ENCODE measurements at places on chromosomes 12 and 14.
A peak's percentile ranks its signal among the peaks of the same experiment; 100 is the strongest.

DNA sequence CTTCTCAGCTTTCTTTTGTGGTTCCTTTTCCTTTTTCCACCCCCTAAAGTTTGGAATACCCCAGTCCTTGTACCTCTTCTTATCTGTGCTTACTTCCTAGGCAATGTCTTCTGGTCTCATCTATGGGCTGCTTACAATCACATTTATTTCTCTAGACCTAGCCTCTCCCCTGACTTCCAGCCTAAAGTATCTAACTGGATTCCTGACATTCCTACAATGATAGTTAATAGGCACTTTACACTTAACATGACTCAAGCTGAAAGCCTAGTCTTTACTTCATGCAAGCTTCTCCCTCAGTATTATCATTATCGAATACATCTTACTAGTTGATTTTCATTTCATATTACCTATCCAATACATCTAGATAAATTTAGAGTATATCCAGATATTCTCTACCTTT lies 21.2 kb downstream of the CLECL1 start:
- no peaks in the 10 kb centered on the region for H3K4me1 ChIP-seq
- no peak for DNase-seq
- H3K4me3 ChIP-seq = no peak overlapping the region
- H3K27ac ChIP-seq = no peak overlapping the region

DNA sequence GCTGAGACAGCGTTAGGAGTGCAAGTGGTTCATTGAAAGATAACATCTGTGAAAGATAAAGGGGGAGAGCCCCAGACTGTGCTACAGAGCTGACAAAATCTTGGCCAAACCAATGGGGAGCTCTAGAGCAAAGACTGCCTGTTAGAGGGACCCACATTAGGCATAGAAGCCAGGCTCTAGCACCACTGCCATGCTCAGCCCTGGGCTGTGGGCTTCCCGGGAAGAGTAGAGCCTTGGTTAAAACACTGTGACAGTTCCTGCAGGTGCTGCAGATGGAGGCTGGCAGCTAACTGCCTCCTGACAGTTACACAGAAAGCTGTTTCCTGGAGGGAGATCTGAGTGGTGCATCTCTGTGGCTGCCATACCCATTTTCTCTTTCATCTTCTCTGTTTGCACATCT lies 23.0 kb downstream of the TSHR start:
- H3K4me3 ChIP-seq = no peak overlapping the region
- DNase-seq = no peak
- H3K27me3 ChIP-seq = no peaks in the 10 kb centered on the region
- H3K4me1 ChIP-seq = no peaks in the 10 kb centered on the region
- H3K36me3 ChIP-seq = no peaks in the 10 kb centered on the region
- H3K27ac ChIP-seq = no peak overlapping the region

DNA sequence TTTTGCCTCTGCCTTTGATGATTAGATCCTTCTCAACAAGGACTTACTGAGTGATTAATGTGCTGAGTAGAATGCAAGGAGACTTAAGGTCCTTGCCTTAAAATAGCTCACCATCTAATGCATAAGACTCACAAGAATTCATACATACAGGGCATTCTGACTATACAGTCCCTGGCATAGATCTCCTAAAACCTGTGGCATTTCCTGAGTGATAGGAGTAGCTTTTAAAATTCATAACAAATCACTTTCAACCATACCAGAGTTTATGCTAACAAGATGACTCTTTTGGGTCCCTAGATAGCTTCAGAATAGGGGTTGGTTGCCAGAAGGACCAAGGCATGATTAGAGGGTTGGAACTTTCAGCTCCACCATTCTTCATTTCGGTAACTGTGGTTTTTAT lies 48.8 kb downstream of the STXBP6 start:
- H3K4me1 ChIP-seq = no peaks in the 10 kb centered on the region
- H3K27me3 ChIP-seq = no peaks in the 10 kb centered on the region
- no peak overlapping the region for H3K27ac ChIP-seq
- no peak for DNase-seq
- H3K36me3 ChIP-seq = no peaks in the 10 kb centered on the region

DNA sequence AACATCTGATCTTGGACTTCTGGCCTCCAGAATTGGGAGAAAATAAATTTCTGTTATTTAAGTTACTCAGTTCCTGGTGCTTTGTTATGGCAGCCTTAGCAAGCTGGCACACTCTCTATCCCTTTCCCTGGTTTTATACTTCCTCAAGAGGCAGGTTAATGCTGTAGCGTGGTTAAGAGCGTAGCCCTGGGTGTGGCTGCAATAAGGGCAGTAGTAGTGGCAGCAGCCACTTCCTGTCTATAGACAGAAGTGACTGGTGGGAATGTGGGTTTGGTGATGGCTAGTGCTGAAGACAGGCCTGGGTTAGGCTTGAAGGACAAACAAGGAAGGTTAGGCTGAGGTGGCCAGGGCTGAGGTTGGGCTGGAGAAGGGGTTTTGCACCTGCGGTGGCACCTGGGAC lies 3.6 kb upstream of the LGALS3 start:
- H3K4me1 ChIP-seq = peaks cover 31% of the 10 kb centered on the region
- no peak overlapping the region for H3K27ac ChIP-seq
- H3K27me3 ChIP-seq = no peaks in the 10 kb centered on the region
- no peak overlapping the region for H3K4me3 ChIP-seq

GRCh38 chr12:92639017-92639416 lies 63.8 kb upstream of the PLEKHG7 start:
- no peak overlapping the region for H3K4me3 ChIP-seq
- DNase-seq = no peak
- H3K36me3 ChIP-seq = no peaks in the 10 kb centered on the region
- H3K27ac ChIP-seq = no peak overlapping the region
- H3K4me1 ChIP-seq = no peaks in the 10 kb centered on the region

GRCh38 chr12:114815026-114815795 lies 131.2 kb upstream of the TBX3 start:
- no peaks in the 10 kb centered on the region for H3K27me3 ChIP-seq
- DNase-seq = no peak
- H3K4me1 ChIP-seq = peaks cover 6% of the 10 kb centered on the region
- no peak overlapping the region for H3K4me3 ChIP-seq
- H3K27ac ChIP-seq = no peak overlapping the region
- no peaks in the 10 kb centered on the region for H3K36me3 ChIP-seq

DNA sequence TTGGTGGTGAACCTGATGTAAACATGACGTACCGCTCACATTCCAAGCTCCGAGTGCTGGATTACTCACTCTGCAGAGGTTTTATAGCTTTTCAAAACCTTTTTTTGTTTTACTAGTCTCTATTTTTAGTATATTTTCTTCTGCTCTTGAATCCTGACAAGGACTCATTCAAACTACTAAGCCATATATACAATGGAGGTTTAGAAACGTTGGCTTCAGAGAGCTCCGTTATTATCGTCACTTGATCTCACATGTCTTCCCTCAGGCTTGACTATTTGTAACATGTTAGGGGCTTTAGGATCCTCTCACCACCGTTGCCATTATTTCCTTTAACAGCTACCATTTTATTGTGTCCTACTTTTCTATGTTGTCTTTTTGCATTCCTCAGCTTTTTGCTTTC lies 1321.5 kb upstream of the FLRT2 start:
- no peaks in the 10 kb centered on the region for H3K36me3 ChIP-seq
- H3K4me1 ChIP-seq = no peaks in the 10 kb centered on the region
- DNase-seq = no peak
- H3K4me3 ChIP-seq = no peak overlapping the region

- no peak for DNase-seq
- H3K27ac ChIP-seq = no peak overlapping the region
- H3K36me3 ChIP-seq = no peaks in the 10 kb centered on the region
These were observed 287.7 kb upstream of the RTL1 start for GRCh38 chr14:101191101-101191720.

- DNase-seq = no peak
- no peak overlapping the region for H3K27ac ChIP-seq
- no peak overlapping the region for H3K4me3 ChIP-seq
- no peaks in the 10 kb centered on the region for H3K36me3 ChIP-seq
- no peaks in the 10 kb centered on the region for H3K27me3 ChIP-seq
These were observed 73.2 kb downstream of the FERMT2 start for GRCh38 chr14:52877628-52878027.

DNA sequence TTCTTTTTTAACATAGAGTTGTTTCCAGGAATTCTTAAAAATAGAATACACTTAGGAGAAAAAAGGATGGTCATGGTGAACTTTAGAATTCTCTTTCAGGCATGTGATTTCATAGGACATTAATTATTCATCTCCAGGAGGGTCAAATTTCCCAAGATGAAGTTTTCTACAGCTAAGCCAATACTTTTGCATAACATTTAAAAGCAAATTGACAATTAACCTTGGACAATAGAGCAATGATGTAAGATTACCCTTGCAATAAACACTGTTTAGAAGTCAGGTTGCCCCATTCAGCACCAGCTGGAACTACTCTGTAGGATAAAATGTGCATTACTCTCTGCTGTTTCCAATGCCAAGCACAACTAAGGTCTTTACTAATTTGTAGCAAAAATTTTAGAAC lies 49.5 kb downstream of the SIX1 start:
- no peak overlapping the region for H3K27ac ChIP-seq
- no peak for DNase-seq
- no peak overlapping the region for H3K4me3 ChIP-seq
- no peaks in the 10 kb centered on the region for H3K27me3 ChIP-seq

GRCh38 chr12:50112456-50113218 lies 601 bp downstream of the COX14 start:
- no peaks in the 10 kb centered on the region for H3K27me3 ChIP-seq
- H3K4me3 ChIP-seq = peak overlapping the region; percentile 88
- DNase-seq = peak; percentile 53
- no peaks in the 10 kb centered on the region for H3K36me3 ChIP-seq

GRCh38 chr14:105060751-105061427 lies 4.3 kb downstream of the GPR132 start:
- no peaks in the 10 kb centered on the region for H3K36me3 ChIP-seq
- H3K4me3 ChIP-seq = no peak overlapping the region
- H3K4me1 ChIP-seq = no peaks in the 10 kb centered on the region
- DNase-seq = no peak
- no peak overlapping the region for H3K27ac ChIP-seq
- no peaks in the 10 kb centered on the region for H3K27me3 ChIP-seq

- no peaks in the 10 kb centered on the region for H3K4me1 ChIP-seq
- H3K4me3 ChIP-seq = no peak overlapping the region
- no peak for DNase-seq
- no peaks in the 10 kb centered on the region for H3K27me3 ChIP-seq
These were observed 638.5 kb upstream of the FLRT2 start for GRCh38 chr14:84891404-84891803.

DNA sequence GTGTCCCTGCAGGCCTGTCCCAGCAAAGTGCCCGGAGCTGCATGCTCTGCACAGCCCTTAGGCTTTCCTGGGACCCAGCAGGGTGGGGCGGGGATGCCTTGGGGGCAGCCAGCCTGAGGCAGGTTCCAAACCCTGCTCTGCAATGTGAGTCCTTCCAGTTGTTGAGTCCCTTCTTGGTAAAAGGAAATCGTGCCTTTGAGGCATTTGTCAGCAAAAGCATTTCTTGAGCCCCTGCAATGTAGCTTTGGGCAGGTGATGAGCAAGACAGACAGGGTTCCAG lies 38.1 kb upstream of the TRAF3 start:
- H3K4me1 ChIP-seq = no peaks in the 10 kb centered on the region
- no peak overlapping the region for H3K27ac ChIP-seq
- H3K4me3 ChIP-seq = no peak overlapping the region
- no peaks in the 10 kb centered on the region for H3K36me3 ChIP-seq
- no peak for DNase-seq

- no peaks in the 10 kb centered on the region for H3K4me1 ChIP-seq
- no peak for DNase-seq
- no peaks in the 10 kb centered on the region for H3K36me3 ChIP-seq
- H3K27ac ChIP-seq = no peak overlapping the region
These were observed 35.0 kb upstream of the BEGAIN start for GRCh38 chr14:100622224-100622623.

GRCh38 chr14:56805992-56806727 lies 4.1 kb downstream of the OTX2 start:
- H3K4me1 ChIP-seq = peaks cover 4% of the 10 kb centered on the region
- H3K27ac ChIP-seq = no peak overlapping the region
- no peak for DNase-seq
- no peaks in the 10 kb centered on the region for H3K27me3 ChIP-seq
- no peak overlapping the region for H3K4me3 ChIP-seq

- H3K27ac ChIP-seq = no peak overlapping the region
- DNase-seq = no peak
- no peaks in the 10 kb centered on the region for H3K27me3 ChIP-seq
- H3K4me3 ChIP-seq = no peak overlapping the region
- no peaks in the 10 kb centered on the region for H3K36me3 ChIP-seq
These were observed 46.9 kb downstream of the PHLDA1 start for GRCh38 chr12:75984577-75985182.

DNA sequence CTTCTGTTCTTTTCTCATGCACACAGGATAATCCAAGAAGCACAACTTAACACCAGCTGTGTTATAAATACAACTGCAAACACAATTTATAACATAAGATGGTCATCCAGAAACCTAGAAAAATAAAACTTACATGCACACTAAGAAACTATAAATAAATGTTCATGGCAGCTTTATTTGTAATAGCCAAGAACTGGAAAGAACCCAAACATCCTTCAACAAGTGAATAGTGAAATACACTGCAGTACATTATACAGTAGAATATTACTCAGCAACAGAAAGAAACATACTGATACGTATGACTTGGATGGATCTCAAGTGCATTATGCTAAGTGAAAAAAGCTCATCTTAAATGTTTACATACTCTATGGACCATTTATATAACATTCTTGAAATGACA lies 132.7 kb downstream of the SPTSSA start:
- no peaks in the 10 kb centered on the region for H3K27me3 ChIP-seq
- no peak overlapping the region for H3K4me3 ChIP-seq
- H3K36me3 ChIP-seq = no peaks in the 10 kb centered on the region
- no peak for DNase-seq

DNA sequence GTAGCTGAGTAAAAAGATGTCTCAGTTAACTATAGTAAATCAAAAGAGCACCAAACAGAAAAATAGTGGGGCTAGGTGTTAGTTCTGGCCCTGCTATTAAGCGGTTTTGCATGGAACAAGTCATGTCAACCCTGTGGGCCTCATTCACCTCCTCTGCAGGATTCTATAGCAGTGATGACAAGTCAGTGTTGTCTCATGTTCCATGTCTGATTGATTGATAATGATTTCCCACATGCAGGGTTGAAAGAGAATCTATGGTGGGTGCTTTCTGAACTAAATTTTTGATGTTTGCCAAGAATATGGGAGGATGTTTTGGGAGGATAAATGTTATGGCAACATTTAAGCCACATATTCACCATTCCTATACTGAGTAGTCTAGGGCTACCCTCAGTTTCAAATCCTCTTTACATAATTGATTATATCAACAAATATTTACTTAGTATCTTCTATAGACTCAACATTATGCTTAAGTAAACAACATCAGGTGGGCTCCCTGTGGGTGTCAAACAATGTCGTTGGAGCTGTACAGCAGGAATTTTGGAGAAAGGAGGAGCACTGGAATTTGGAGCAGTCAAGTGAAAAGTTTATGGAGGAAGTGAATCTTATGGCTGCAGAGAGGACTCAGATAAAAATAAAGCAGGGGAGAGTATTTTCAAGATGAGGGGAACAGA lies 48.6 kb downstream of the IRAK3 start:
- H3K27ac ChIP-seq = no peak overlapping the region
- H3K4me3 ChIP-seq = no peak overlapping the region
- no peaks in the 10 kb centered on the region for H3K4me1 ChIP-seq
- DNase-seq = no peak

GRCh38 chr12:129002427-129002826 lies 149.1 kb downstream of the GLT1D1 start:
- DNase-seq = no peak
- H3K36me3 ChIP-seq = no peaks in the 10 kb centered on the region
- no peak overlapping the region for H3K27ac ChIP-seq
- H3K27me3 ChIP-seq = no peaks in the 10 kb centered on the region

GRCh38 chr12:126784328-126784921 lies 1482.5 kb upstream of the TMEM132C start:
- H3K27me3 ChIP-seq = no peaks in the 10 kb centered on the region
- H3K36me3 ChIP-seq = no peaks in the 10 kb centered on the region
- H3K4me1 ChIP-seq = no peaks in the 10 kb centered on the region
- peak; percentile 81 for DNase-seq
